MM.1S (cell line): ENCODE measurements at places on chromosomes 12 and 14.

- no peak for DNase-seq
These were observed 23.7 kb downstream of the ANKRD9 start for GRCh38 chr14:102485693-102486512.

DNA sequence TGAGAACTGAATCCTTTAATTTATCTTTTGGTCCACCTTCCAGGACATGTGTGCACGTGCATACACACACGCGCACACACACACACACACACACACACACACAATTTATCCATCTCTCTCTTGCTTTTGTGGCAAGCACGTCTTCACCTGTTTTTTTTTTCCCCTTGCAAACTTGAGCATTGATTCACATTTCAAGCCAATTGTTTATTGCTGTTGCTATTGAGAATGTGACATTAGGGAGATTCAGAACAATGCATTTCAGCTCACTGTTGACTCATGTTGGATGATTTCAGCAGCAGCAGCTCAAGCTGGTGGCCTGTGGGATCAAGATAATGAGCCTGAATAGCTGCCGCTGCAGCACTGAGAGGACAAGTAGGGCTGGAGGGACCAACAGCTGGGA lies 128.9 kb downstream of the SNAPC1 start:
- no peak for DNase-seq

DNA sequence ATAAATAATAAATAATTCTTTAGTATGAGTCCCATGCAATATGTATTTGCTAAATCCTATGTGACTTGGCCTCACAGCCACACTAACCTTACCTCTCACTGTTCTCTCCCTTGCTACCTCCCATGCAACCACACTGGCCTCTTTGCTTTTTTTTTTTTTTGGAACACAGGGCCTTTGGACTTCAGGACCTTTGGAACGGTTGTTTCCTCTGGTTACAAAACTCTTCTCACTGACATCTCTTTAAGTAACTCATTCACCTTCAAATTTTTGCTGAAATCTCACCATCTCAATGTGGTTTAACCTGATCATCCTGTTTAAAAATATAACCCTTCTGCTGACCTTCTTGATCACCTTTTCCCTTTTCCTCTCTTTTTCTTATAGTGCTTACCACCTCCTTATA lies 194.0 kb downstream of the SSPN start:
- no peak for DNase-seq

DNA sequence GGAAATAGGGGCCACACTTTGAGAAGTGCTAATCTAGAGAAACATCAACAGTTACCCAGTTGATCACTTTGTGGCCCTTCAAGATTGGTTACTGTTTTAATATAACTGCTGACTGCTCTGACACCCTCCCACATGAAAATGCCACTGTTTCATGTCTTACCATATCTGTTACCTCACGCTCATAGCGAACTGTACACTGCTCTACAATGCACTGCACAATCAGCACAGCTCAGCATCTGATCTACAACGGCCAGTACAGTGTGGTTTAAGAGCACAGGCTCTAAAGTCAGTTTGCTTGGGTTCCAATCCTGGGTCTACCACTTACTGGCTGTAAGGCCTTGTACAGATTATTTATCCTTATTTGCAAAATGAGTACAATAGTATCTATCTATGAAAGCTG lies 39.1 kb downstream of the SPPL3 start:
- no peak for DNase-seq

DNA sequence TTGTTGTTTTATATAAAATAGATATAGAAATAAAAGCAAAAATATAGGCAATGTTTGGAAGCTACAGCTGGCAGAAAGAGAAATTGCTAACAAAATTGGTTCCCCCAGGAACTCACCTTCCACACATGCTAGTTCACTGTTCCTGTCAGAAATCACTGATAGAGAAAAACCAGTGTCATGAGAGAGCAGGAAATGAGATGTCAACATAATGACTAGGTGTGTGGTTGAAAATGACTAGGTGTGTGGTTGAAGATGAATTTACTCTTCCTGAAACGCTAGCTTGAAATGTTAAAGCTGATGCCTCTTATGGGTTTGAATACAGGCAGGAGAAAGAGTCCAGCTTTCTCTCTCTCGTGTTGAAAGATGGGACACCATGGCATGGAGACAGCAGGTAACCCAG lies 216.3 kb downstream of the C12orf42 start:
- DNase-seq, result peak; percentile 78

GRCh38 chr12:115060477-115061168 lies 376.6 kb upstream of the TBX3 start:
- DNase-seq, result no peak

DNA sequence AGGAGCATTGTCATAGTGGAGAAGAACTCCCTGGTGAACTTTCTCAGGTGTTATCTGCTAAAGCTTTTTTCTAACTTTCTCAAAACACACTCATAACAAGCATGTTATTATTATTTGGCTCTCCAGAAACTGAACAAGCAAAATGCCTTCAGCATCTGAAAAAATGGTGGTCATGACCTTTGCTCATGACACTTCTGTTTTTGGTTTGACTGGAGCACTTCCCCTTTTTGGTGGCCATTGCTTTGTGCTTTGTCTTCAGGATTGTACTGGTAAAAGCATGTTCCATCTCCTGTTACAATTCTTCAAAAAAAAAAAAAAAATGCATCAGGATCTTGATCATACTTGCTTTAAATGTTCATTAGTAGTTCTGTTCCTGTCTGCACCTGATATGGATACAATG lies 1241.6 kb upstream of the USP15 start:
- peak; percentile 28 for DNase-seq
